ENCODE measurements at places on chromosomes 7 and 10.

GRCh38 chr10:69696073-69696731 is 66.2 kb downstream of the FAM241B start:
- no peak for DNase-seq

DNA sequence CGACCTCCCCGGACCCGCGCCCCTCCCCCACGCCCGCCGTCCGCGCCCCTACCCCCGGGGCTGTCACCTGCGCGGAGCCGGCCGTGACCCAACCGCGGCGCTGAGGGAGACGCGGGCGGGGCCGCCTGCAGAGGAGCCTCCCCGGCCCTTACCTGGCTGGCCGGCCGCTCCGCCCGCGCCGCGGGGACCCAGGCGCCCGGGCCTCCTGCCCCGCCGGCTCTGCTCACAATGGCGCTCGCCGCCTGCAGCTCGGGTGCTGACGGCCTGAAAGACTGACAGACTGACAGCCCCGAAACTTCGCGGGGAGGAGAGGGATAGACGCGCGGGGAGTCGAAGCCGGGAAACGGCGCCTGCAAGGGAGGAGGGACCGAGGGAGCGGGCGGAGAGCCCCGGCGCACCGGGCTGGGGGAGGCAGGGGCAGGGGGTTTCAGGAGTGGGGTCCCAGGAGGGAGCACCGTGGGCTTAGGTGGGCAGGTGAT is 393 bp downstream of the ZNF467 start:
- peak; percentile 22 for DNase-seq

GRCh38 chr7:36295090-36295489 is 94.6 kb upstream of the ANLN start:
- no peak for DNase-seq

GRCh38 chr7:10579561-10579960 is 394.1 kb upstream of the PHF14 start:
- no peak for DNase-seq

DNA sequence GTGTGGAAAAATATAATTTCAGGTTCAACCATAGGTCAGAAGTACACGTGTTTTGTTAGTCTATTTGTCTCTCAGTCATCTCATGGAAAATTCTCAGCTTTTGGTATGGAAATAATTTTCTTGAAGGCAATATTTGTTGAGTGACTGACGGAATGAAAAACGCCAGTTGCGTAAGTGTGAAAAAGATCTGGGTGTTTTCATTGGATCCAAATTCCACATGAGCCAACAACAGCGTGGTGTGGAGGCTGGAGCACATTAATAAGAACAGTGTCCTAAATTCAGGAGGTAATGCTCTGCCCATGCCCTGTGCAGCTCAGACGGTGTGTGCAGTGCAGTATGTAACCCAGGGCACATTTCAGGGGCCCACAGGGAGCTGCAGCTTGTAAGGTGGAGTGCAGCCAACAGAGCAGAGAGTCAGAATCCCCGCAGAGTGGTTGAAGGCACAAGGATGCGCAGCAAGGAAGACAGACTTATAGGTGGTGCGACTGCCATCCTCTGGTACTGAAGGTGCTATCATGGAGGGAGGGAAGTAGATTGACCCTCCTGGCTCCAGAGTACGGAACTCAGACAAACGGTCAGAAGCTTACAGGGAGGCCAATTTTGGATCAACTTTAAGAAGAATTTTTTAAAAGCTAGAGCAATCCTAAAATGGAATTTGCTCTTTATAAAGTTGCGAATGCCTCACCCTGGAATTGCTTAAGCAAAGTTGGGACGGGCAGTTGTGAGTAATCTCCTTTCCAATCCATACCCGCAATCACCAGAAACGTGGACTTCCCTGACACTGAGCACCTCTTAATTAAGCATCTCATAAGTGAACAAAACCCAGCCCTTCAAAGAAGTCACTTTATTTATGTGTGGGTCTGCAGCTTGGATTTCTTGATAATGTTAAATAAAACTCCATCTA is 38.0 kb downstream of the EGFR start:
- DNase-seq = no peak

DNA sequence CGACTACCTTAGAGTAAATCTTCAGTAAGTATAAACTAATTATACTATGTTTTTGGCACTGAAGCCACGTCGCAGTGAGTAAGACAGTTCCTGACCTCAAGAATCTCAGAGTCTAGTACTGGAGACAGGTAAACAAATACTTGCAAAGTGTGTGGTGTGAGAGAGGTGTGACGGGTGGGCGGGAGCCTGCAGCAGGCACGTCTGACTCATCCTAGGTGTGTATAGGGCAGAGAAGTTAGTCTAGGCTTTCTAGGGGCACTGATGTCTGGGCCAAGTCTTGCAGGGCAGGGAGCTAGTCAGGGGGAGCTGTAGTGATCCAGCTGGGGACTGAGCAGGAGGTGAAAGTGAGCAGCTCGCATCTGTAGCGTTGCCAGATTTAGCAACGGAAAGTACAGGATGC is 35.9 kb upstream of the SFTPD start:
- DNase-seq = no peak

GRCh38 chr10:13745271-13745670 is 158.5 kb downstream of the PRPF18 start:
- DNase-seq = no peak

GRCh38 chr7:132414857-132415256 is 161.4 kb downstream of the PLXNA4 start:
- no peak for DNase-seq

DNA sequence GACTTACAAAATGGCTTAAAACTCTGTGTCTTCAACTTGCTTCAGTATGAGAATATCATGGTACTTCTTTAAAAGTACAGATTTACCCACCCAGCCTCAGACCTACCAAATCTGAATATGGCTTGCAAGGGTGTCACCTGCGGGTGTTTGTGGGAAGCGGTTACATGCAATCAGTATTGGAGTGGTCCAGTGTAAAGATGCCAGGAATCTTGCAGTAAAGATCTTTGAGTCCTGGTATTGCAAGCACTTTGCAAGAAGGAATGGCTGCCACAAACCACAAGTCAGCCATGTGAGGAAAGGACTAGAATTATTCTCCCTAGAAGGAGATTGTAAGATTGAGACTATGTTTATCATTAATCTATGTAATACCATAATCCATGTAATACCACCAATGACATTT is 115.1 kb downstream of the PON1 start:
- DNase-seq = no peak

DNA sequence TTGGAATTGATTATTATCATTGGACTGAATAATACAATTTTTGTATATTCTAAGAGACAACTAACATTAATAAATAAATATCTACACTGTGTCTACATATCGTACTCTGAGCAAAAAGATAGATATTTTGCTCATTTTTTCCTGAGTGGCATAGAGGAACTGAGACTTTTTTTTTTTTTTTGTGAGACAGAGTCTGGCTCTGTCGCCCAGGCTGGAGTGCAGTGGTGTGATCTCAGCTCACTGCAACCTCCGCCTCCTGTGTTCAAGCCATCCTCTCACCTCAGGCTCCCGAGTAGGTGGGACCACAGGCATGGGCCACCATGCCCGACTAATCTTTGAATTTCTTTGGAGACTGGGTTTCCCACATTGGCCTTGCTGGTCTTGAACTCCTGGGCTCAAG is 14.0 kb downstream of the KMT2E start:
- no peak for DNase-seq

- DNase-seq = no peak
Observed at GRCh38 chr10:70677620-70678249, 5.4 kb downstream of the ADAMTS14 start.

DNA sequence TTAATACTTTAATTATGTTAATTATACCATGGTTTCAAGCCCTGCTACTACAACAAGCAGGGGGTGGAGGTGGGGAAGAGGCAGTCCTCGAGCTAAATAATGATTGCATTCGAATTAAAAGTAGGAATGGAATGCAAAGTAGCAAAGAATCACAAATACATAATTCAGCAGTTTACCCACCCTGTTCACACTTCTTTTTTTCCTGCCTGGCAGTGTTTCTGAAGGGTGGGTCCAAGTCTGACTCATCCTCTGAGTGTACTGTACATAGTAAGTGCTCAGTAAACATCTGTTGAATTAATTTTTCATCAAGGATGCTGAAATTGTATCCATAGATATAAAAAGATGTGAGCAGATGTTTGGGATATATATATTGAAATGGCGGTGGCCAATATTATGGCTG is 778.8 kb downstream of the LRMDA start:
- DNase-seq = no peak

DNA sequence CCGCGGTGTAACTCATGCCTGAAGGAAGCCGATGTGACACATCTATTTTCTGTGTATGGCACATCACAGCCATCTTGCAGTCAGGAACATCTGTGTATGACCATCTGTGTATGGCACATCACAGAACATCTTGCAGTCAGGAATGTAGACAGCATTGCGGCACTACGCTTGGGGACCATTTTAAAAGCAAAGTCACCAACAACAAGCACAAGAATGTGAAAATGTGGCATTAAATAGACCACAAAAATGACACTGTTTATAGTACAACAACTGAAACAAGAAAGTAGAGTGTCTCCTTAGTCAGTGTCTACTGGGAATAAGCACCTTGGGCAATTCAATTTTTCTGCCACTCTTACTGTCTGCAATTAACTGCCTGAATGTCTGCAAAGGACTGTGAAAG is 124.4 kb downstream of the HGF start:
- no peak for DNase-seq

- no peak for DNase-seq
Observed at GRCh38 chr10:43808136-43808535, 159.5 kb upstream of the ZNF32 start.

- peak; percentile 34 for DNase-seq
Observed at GRCh38 chr7:127650847-127651555, 993 bp upstream of the SND1 start.

GRCh38 chr10:61140765-61141392 is 196.9 kb upstream of the RHOBTB1 start:
- DNase-seq = no peak

- DNase-seq = no peak
Observed at GRCh38 chr7:143458681-143459080, 15.4 kb downstream of the TAS2R60 start.

GRCh38 chr7:116710764-116711452 is 38.9 kb downstream of the MET start:
- DNase-seq = no peak

- peak; percentile 76 for DNase-seq
Observed at GRCh38 chr7:99374111-99375064, at the start of gene ARPC1B. Gene ARPC1B, plus strand, starts transcription at chr7:99374730. Its CDS starts 10,985 bp downstream, at chr7:99385715.

GRCh38 chr10:61296161-61296560 is 157.0 kb downstream of the TMEM26 start:
- no peak for DNase-seq

DNA sequence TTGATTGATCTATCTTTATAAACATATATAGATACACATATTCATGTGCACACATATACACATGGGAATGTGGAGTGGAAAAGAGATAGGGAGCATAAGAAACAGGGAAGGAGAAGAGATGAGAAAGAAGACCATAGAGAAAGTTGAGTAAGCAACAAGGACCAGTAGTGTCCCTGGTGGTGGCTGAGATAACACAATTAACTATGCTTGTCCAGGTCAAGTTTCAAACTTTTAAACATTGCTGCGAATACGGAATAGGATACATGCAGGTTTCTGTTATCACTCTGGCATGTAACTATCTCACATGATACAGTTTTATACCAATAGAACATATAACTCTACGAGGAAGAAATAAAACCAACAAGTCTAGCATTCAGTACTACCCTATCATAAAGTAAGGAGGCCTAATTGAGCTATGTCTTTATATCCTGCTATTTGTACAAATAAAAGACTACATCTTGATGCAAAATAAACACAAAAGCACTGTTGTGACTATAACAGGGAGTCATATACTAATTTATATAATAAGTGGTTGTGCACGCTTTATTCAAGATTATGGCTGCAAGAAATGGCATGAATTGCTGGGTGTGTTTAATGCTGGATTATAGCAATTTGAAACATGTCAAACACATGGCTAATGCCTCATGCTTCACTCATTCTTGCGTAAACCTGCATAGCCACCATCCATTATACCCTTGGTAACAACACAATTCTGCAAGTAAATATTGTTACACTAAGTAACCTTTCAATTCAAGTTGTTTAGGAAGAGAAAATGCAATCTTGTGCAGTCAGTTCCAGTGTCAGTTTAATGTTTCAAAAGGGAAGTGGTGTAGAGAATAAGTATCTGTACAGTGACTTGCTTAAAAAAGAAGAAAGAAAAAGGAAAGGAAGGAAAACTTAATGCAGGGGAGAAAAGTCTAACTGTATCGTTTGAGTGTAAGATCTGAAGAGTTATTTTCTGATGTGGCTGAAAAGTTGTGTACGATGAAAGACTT is 8.2 kb downstream of the FOXP2 start:
- DNase-seq = no peak

DNA sequence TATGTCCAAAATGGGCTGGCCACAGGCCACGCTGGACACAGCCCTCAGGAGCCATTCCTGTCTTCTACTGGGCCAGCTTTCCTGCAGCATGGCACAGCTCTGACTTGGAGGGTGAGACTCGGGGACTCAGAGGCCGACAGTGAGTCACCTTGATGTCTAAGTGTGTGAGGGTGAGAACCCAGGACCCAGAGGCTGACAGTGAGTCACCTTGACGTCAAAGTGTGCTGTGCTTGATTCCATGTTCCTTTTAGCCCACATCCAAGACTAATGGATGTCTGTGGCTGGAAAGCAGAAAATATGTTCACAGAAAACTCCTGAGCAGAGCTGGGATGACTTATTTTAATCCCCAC is 6.0 kb upstream of the FAM170B start:
- no peak for DNase-seq

DNA sequence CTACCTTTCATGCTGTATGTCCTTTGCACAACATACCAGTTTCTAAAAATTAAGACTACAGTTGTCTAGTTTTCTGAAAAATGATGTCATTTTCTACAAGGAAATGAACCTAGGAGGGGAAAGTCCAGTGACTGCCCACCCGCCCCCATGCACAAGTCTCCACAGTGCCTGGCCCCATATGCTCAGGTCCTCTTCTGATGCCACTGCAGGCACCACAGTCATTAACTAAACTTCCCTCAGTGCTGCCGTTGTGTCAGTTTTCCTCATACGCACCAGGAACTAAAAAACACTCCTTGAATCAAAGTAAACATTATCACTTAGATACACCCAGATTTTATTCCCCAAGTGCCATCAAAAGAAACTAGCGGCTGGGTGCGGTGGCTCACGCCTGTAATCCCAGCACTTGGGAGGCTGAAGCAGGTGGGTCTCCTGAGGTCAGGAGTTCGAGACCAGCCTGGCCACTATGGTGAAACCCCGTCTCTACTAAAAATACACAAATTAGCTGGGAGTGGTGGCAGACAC is 6.9 kb upstream of the TNS3 start:
- no peak for DNase-seq

DNA sequence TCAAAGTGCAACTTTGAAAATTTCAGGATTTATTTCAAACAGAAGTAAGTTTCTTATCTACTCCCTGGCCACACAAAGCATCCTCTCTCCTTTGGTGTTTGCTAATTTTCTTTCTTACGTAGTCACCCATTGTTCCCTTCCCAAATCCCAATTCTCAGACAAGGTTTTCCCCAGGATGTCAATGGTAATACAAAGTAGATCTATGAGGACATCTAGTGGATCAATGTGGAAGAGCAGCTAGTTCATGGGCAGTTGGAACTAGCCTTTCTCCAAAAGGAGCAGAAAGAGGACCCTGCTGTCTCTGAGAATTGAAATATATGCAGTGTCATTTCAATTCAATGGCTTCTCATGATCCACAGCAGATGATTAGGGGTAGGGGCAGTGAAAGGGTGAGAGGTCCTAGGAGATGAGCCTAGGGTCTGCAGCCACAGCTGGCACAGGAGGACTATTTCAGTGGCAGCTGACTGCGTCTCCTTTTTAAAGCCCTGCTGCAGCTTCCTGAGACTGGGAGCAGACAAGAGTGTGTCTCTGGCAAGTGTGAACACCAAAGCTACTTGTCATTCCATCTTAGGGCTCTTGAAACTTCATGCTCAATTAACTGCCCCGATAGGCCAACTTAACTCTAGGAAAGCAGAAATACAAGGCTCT is 632.6 kb downstream of the KCNMA1 start:
- no peak for DNase-seq

Measured in central memory CD4-positive, alpha-beta T cell (primary cell).